ENCODE measurements at places on chromosomes 5 and 9. TPM values are rescaled to one million over a fixed set of nuclear protein-coding genes. Genes with fewer than 3 reads are reported as not detected.

SNX2 gene
- 41.6 TPM for total RNA-seq

ADAMTS6 gene
- total RNA-seq, result 0.11 TPM

C9orf50 gene
- not detected for total RNA-seq

RHOBTB3 gene
- total RNA-seq, result 8.4 TPM

FOXD4L5 gene
- 0.11 TPM for total RNA-seq

CLIC3 gene
- 3.7 TPM for total RNA-seq

ANGPTL2 gene
- total RNA-seq, result not detected

GRAMD2B gene
- 0.69 TPM for total RNA-seq

GFPT2 gene
- total RNA-seq, result 62.8 TPM

ARL10 gene
- total RNA-seq, result 0.02 TPM

PCDHB14 gene
- total RNA-seq, result 0.13 TPM

TAF11L14 gene
- total RNA-seq, result not detected

ANKRD20A1 gene
- 1.8 TPM for total RNA-seq

NUTM2G gene
- total RNA-seq, result not detected

IER5L gene
- total RNA-seq, result 62.4 TPM

MYMK gene
- not detected for total RNA-seq

SLC46A2 gene
- not detected for total RNA-seq

LRRC19 gene
- not detected for total RNA-seq

QSOX2 gene
- total RNA-seq, result 28.8 TPM

GRXCR2 gene
- not detected for total RNA-seq

PIK3R1 gene
- 6.4 TPM for total RNA-seq
